Left kidney (tissue), 8 donors: ENCODE measurements at places on chromosomes 2 and 18.
A peak's percentile ranks its signal among the peaks of the same experiment; 100 is the strongest.

DNA sequence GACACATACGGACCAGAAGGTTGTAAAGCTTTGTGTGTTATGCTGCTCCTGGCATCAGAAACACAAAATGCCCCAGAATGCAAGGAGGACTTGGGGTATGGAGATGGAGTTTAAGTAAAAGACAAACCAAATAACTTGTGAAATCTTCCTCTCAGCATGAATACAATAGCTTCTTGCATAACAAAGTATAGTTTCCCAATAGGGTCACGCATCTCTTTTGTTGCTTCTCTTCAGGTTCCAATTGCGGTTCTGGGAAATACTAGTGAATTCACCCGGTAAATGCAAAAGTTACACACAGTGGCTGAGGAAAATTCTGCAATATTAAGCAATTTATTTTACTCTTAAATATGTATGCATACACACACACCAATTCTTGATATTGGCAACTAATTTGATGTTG, 339.2 kb upstream of the EPHA4 start:
- DNase-seq: no peak

DNA sequence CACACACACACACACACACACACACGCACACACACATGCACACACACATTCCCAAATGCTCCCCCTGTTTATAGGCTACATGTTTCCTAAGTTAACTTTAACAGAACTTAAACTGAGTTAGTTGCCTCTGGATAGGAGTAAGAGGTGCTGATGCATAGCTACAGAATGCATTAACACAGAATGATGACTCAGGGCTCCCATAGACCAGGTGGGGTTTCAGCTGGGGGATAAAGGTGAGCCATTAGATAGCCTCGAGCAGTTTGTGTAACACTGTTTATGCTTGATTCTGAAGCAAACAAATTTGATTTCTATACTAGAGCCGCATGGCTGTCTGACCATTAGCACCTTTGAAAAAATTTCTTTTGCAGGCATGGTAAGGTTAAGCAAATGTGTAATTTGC, 741.0 kb downstream of the PLCL1 start:
- no peak for DNase-seq

GRCh38 chr2:163764566-163764965, 28.8 kb upstream of the FIGN start:
- DNase-seq: no peak

GRCh38 chr2:121682396-121683298, 33.4 kb upstream of the CLASP1 start:
- DNase-seq: no peak

DNA sequence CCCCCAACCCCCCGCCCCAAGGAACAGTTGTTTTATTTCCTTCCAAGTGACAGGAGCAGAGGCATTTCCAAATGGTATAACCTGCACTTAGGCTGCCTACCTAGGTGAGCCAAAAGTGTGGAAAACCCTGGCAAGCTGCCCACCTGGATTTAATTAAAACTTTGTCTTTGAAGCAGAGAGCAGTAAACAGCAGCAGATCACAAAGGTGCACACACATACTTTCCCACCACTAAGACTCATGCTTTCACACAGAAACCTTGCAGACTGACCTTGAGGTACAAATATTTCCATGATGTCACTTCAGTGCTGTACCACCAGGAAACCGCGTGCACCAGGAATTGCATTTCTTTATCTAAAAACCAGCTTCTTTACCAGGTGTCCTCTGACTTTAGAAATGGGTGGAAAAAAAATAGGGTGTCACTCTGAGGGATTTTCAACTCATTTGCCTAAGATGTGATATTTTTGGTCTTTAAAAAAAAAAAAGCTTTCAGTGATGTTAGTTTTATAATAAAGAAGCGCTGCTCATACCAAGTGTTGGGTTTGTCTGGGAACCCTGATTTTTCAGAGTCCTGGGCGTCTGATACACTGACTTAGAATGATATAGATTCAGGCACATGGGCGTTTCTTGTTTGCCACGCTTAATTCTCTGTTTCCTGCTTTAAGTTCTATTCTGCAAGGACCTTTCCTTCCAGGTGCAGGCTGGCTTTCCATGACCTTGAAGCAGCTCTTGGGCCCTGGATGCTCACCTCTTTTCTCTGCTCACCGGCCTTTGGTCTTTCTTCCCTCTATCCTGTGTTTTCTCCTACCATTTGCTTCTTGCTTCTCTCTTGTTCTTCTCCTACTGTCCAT, 70.7 kb upstream of the BCL2L11 start:
- DNase-seq: peak; percentile 78

GRCh38 chr2:69122271-69122670, 109.3 kb downstream of the ANTXR1 start:
- no peak for DNase-seq

- no peak for DNase-seq
Measured at GRCh38 chr2:231634951-231635875, 42.5 kb downstream of the TEX44 start.

GRCh38 chr2:3648652-3649177, 9.3 kb upstream of the ALLC start:
- no peak for DNase-seq

- no peak for DNase-seq
Measured at GRCh38 chr2:109209412-109209811, 80.4 kb downstream of the SH3RF3 start.

DNA sequence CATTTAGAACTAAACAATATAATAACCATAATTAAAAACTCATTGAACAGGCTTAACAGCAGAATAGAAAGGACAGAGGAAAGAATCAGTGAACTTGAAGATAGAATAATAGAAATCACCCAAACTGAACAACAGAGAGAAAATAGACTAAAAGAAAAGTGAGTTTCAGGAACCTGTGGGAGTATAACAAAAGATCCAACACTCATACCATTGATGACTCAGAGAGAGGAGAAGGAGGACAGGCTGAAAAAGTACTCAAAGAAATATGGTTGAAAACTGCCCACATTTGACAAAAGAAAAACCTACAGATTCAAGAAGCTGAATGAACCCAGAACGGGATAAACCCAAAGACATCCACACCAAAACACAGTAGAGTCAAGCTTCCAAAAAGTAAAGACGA, 54.2 kb upstream of the FMNL2 start:
- DNase-seq: no peak

DNA sequence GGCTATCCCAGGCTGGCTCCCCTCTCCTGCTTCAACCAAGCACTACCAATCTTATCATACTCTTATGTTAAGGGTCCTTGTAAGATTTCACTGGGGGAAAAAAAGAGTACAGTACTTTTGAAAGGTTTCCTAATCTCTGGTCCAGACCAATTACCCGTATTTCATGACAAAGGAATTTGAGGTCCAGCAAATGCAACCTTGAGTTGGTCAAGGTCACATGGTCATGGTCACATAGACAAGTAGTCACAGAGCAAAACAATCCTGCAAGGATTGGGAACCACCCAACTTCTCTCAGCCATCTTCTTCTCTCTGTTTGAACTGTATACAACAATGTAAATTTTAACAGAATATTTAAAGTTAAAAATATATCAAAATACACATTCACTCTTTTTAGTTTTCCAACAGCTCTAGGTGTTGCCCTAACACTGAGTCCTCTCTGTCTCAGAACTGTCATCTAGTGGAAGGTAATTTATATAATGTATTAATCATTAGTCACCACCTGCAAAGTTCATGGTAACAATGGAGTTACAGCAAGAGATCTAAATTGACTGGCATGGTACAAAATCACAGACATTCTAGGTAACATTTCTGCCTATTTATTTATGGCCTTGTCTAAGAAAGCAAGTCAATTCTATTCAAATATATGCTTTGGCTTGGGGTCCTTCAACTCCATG, 21.5 kb downstream of the DTNB start:
- DNase-seq: no peak

DNA sequence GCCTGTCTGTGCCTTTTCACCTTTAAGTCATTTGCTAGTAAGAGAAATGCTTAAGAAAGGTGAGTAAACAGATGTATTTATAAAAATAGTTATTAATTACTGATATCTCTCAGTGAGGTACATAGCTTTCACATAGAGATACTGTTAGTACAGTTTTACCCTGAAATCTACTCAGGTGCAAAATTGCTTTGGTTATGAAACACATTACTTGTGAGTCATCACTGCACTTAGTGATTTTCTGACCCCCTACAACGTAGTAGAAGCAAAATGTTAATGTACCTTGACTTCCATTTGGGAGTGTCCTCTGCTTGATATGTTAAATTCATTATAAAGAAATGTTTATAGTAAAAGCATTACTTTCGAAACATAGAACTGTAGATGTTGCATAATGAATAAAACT, 6.5 kb downstream of the GLS start:
- no peak for DNase-seq

DNA sequence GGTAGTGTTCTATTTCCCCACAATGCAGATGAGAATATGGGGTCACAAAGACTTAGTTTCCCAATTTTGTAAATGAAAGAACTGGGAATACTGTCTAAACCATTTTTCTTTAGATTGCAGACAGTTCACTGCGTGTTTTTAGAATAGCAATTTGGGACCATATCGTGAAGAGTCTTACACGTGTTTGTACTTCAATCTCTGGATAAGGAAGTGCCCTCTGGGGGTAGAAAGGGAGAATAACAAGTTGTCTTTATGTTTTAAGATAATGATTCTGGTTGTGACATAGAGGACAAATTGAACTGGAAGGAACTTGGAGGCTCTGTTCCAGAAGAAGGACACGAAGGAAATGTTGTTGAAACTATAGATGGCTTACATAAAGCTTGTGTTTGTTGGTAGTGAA, 457.7 kb downstream of the CBLN2 start:
- peak; percentile 8 for DNase-seq

GRCh38 chr18:7168408-7168807, 50.8 kb upstream of the LAMA1 start:
- no peak for DNase-seq

- no peak for DNase-seq
Measured at GRCh38 chr2:110744429-110744828, 12.1 kb downstream of the ACOXL start.

GRCh38 chr2:182937870-182938269, 71.4 kb upstream of the FRZB start:
- DNase-seq: no peak

- DNase-seq: no peak
Measured at GRCh38 chr2:167134381-167135072, 246.2 kb downstream of the XIRP2 start.

- no peak for DNase-seq
Measured at GRCh38 chr18:72908181-72908580, 40.4 kb upstream of the NETO1 start.

DNA sequence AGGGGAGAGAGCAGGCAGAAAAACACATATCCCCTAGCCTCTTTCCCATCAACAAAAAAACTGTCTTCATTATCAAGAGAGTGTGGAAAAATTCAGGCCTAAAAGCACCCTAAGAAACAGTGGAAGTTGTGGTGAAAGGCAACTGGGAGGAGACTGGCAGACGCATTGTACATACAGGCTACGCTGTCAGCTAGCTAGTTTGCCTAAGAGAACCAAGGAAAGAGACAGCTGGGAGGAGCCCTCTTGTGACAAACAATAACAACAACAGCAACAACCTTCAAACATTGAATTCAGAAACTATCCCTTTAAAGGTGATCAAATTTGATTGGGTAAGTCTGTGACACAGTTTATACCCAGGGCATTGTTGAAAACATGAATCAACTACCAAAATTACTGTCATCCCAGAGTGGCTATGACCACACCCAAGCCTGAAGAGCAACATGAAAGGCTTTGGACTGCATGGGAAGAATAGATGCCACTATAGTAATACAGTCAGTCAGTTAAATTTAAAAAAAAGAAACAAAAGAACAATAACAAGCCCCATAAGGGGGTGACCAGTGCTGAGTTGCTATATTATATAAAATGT, 88.9 kb upstream of the CRIM1 start:
- no peak for DNase-seq

GRCh38 chr2:26769089-26769761, 5.1 kb downstream of the SLC35F6 start:
- no peak for DNase-seq

GRCh38 chr2:37100054-37100453, 15.7 kb downstream of the GPATCH11 start:
- DNase-seq: no peak

GRCh38 chr2:60446413-60447267, 106.8 kb downstream of the BCL11A start:
- DNase-seq: no peak
